Nephron progenitor cell (in vitro differentiated cells): ENCODE measurements at places on chromosomes 4 and X.

DNA sequence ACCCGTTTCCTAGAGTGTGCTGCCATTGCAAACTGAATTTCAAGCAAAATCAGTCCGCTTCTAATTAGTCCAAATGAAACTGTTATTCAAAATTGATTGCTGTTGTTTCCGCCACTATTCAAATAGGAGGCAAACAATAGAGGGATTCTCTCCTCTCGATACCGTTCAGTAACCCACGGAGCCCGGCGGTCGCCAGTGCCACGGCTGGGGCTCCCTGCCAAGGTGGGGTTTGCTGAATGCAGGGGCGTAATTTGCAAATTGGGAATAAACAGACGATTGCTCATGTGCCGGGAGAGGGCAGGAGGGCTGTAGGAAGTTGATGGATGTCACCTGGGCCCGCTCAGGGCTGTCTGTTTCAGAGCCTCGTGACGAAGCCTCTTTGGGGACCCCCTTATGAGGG, 8.8 kb downstream of the ADRA2C start:
- DNase-seq = no peak

GRCh38 chrX:44903830-44904530, 31.0 kb downstream of the KDM6A start:
- no peak for DNase-seq

- DNase-seq = no peak
Observed at GRCh38 chr4:44256414-44256813, 192.2 kb downstream of the KCTD8 start.

GRCh38 chr4:152892974-152893373, 43.1 kb upstream of the FHDC1 start:
- DNase-seq = no peak

- no peak for DNase-seq
Observed at GRCh38 chr4:3305610-3306371, 13.0 kb downstream of the RGS12 start.

- DNase-seq = no peak
Observed at GRCh38 chr4:124703154-124703553, 9.4 kb downstream of the ANKRD50 start.

GRCh38 chr4:33218238-33218637, 2498.1 kb downstream of the PCDH7 start:
- DNase-seq = no peak

DNA sequence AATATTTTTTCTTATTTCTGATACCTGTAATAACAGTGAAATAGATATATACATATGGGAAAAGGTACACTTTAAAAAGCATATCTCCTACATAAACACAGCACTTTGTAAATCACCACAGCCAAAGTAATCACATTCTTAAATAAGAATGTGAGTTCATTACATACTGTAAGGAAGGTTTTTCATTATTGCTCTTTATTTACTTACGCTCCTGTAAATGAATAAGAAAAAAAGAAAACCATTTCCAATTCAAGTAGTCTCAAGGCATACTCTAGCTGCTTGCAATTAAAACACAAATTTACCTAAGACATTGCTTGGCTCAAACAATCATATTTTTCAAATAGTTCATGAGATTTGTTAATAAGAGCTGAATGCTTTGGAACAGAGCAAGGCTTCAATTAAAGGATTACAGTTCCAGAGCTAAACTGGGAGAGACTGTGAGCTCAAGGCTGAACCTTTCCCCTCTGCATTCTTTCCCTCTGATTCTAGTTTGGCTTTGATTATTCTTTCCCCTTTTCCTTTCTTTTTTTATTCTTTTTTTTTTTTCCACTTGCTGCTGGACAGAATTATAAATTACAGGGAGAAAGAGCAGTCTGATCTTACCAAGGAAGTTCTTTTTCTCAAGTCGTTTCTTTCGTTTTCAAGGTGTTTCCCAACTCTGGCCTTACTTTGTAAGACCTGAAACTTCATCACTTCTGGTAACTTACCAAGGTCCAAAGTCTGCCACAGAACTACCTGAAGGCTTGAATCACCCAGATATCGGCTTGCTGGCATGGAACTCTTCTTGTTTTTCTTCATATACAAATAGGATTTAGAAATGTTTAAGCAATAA, 278.3 kb downstream of the INPP4B start:
- no peak for DNase-seq

GRCh38 chr4:5158825-5159224, 107.5 kb downstream of the STK32B start:
- no peak for DNase-seq

- DNase-seq = no peak
Observed at GRCh38 chr4:8107146-8107657, 51.4 kb downstream of the ABLIM2 start.

GRCh38 chrX:40849906-40850823, 114.8 kb upstream of the MED14 start:
- no peak for DNase-seq

DNA sequence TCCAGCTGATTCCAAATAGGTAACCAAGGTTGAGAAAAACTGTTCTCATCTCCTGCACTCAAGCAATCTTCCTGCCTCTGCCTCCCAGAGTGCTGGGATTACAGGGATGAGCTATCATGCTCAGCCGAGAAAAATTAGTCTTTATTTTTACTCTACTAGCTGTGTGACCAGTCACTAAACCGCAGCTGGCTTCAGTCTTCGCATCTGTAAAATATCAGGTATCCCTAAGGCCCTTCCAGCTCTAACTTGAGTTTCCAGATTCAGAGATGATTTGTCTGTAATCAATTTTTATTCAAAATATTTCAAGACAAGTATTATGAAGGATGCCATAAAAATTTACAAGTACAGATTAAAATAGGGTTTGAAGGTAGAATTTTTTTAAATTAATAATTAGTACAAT, 3.5 kb downstream of the ADH6 start:
- no peak for DNase-seq

DNA sequence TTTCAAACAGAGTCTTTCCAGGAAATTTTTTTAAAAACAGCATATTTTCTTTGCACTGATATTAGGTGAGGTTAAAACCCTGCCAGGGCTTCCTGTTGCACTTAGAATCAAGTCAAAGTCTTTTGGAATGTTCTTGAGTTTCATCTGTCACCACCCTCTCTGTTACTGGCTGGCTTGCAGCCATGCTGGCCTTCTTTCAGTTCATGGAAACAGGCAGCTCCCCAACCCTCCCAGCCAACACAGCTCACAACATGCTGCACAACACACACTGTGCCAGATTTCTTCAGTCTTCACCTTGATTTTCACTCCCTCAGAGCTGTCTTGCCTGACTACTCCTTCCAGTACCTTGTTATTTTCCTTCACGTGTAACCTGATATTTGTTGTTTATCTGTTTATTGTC, 129.5 kb downstream of the KCNIP4 start:
- DNase-seq = no peak

- DNase-seq = no peak
Observed at GRCh38 chr4:118047043-118047442, 12.8 kb downstream of the NDST3 start.

GRCh38 chrX:134682081-134682480, 23.8 kb upstream of the PLAC1 start:
- no peak for DNase-seq

GRCh38 chr4:32251126-32251525, 1531.0 kb downstream of the PCDH7 start:
- no peak for DNase-seq

GRCh38 chr4:78591404-78591803, 39.8 kb downstream of the ANXA3 start:
- no peak for DNase-seq

- DNase-seq = no peak
Observed at GRCh38 chr4:177080388-177080787, 229.3 kb upstream of the NEIL3 start.

- no peak for DNase-seq
Observed at GRCh38 chr4:172393220-172393619, 580.0 kb downstream of the GALNTL6 start.

GRCh38 chr4:163256680-163257343, 75.6 kb downstream of the NPY1R start:
- no peak for DNase-seq

DNA sequence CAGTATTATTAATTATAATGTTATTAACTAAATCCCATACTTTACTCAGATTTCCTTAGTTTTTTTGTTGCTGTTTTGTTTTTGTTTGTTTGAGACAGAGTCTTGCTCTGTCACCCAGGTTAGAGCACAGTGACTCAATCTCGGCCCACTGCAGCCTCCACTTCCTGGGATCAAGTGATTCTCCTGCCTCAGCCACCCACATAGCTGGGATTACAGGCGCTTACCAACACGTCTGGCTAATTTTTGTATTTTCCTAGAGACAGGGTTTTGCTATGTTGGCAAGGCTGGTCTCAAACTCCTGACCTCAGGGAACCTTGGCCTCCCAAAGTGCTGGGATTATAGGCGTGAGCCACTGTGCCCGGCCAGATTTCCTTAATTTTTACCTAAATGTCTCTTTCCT, 72.2 kb downstream of the ANAPC4 start:
- no peak for DNase-seq

DNA sequence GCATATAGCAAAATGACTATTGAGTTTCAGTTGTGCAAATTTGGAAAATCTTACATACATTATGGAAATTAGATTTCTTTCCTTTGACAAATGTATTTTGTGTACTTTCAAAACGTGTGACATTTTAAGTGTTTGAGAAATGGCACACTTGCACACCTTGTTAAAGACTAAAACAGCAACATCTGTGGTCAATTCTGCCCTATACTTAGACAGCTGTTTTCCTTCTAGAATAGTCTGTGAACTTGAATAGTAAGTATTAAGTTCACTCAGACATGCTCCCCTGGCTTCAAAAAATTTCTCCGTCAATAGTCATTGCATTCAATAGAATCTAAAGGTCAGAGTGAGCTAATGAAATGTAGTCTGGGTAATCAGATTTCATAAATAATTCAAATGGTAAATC, 21.7 kb upstream of the TBC1D9 start:
- DNase-seq = no peak

DNA sequence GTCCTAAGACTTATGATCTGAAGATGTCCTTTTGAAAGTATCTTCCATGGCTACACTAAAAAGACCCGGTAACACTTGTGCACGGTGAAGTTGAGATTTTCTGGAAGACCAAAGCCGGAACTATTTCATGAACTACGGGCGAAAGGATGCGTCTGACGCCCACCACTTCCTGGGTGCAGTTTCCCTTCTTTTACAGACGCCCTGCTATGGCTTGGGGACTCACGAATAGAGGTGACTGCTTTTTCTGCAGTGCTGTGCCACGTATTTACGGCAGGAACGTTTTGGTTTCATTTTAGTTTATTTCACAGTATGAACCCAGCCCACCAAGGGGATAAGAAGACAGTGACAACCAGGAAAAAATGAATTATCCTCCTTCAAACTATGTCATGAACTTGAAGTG, 180.4 kb downstream of the AFAP1 start:
- no peak for DNase-seq

- no peak for DNase-seq
Observed at GRCh38 chr4:109745830-109746229, 16.0 kb upstream of the PLA2G12A start.

DNA sequence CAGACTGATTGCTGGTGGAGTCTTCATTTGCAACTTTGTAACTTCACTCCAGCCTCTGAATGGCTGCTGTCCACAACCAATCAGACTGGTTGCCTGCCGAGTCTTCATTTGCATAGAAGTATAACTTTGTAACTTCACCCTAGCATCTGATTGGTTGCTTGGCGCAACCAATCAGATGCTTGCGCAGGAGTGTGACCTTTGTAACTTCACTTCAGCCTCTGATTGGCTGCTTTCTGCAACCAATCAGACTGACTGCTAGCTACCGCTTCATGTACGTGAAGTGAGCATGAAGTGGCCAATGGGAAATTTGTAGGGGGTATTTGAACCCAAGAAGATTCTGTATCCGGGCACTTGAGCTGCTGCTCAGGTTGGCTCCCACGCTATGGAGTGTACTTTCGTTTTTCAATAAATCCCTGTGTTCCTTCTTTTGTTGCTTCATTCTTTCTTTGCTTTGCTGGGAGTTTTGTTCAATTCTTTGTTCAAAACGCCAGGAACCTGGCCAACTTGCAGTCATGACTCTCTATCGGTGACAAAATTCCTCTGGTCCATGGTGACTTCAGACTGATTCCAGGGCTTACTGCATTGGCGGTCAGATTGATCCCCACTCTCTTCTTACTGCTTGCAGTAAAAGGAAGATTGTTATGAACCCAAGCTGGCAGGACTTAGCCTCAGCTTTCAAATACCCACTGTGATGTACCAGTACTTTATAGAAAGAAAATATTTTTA, 46.4 kb upstream of the FGG start:
- no peak for DNase-seq

DNA sequence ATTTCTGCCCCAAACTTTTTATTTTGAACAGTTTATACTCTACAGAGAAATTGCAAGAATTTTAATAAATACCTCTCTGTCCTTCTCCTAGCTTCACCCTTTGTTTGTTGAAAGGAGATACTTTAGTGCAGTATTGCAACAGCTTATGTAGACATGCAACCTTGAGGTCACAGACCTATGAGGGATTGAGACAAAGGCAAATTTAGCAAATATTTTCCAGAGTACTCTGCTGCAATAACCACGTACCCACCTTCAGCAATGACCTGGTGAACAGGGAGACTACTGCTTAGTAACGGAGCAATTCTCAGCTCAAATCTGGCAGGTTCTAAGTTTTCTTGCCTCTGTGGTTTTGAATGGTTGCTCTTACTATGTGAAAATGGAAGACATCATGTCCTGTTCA, 13.2 kb downstream of the FGA start:
- DNase-seq = no peak

- peak; percentile 88 for DNase-seq
Observed at GRCh38 chrX:110317820-110318663, at the start of gene AMMECR1. AMMECR1 (minus strand) TSS chrX:110318085; CDS start chrX:110318071, 14 bp downstream.

- DNase-seq = no peak
Observed at GRCh38 chr4:83209419-83209818, 75.2 kb downstream of the COQ2 start.

DNA sequence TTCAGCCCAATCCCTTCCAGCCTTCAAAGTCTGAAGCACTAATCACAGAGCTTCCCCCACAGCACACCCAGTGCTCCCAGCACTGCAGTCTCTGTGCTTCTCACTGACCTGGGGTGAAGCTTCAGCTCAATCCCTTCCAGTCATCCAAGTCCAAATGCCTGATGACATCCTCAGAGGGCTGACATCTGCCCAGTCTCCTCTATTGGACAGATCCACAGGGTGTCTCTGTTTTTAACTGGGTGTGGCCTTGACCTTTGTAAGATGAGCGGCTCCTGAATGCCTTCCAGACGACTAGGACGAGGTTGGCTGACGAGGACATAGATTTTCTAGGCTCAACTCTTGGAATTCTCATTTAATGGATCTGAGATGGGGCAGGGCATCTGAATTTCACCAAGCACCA, 7.6 kb upstream of the SLC2A9 start:
- DNase-seq = no peak
